NCI-H187 treated with DMSO at 0.1 percent for 48 hours (cell line): ENCODE measurements at places on chromosomes 7 and 10.

DNA sequence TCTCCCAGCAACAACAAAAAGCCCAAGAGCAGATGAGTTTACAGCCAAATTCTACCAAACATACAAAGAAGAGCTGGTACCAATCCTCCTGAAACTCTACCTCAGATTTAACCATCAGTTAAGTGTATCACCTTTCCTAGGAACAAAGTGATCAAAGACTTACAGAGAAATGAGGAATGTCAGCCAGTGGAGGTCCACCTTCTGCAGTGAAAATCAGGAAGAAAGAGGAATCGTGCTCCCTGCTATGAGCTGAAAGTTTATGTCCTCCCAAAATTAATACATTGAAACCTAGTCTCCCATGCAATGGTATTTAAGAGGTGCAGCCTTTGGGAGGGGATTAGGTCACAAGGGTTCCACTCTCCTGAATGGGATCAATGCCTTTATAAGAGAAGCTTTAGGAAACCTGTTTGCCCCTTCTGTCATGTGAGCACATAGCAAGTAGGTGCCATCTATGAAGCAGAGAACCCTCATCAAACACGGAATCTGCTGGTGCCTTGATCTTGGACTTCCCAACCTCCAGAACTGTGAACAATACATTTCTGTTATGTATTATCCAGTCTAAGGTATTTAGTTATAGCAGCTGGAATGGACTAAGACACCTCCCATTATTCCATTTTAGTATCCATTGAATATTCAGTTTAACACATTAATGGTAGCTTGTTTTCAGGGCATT is 139.0 kb upstream of the FZD8 start:
- no peak for DNase-seq

GRCh38 chr7:47336472-47337425 is 245.2 kb downstream of the TNS3 start:
- no peak for DNase-seq

- DNase-seq, result no peak
Measured at GRCh38 chr7:101608772-101609713, 20.1 kb downstream of the MYL10 start.

GRCh38 chr7:75038508-75038907 is 35.1 kb downstream of the RCC1L start:
- no peak for DNase-seq

DNA sequence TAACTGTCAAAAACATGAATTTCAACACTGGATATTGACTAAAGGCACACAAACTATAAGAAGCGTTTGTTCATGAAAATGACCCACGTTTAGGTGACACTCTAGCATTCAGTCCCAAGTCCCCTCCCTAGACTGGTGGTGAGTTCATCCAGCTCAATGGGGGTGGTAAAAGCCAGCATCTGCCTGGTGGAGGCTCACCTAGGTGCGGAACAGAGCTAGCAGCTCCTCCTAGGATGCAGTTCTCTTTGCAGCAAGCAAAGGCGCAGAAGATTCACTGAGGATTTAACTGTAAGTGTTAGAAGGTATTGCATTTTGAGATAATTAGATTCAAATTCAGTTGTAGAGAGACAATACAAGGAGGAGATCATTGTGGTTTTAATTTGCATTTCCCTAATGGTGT is 87.6 kb downstream of the VSTM2A start:
- no peak for DNase-seq

DNA sequence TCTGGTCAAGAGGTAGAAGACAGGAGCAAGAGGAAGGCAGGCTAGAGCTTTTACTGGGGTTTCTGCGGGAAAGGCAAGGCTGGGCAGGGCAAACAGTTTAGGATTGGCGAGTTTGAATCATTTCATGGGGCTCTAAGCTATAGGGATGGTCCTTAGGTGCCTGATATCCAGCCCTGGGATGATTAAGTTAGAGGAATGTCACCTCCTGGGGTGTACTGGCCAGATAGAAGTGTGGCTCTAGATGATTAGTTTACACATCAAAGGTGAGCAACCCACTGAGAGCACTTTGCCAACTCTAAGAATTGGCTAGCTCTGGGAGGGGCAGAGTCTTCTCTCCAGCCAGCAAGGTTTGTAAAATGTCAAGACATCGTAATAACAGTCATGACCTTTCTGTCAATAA is 52.4 kb downstream of the ZNF365 start:
- DNase-seq, result no peak

GRCh38 chr10:12549297-12549696 is 199.9 kb downstream of the CAMK1D start:
- no peak for DNase-seq

DNA sequence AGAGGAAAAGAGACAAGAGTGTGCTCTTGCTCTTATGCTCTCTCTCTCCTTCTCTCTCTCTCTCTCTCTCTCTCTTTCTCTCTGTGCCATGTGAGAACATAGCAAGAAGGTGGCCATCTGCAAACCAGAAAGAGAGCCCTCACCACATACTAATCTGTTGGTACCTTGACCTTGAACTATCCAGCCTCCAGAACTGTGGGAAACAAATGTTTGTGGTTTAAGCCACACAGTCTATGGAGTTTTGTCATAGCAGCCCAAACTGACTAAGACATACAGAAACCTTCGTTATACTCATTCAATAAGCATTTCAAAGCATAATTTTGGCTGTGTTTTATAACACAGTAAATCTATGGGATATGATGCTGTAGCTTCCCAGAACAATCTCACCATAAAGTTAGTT is 56.4 kb upstream of the PLPP4 start:
- no peak for DNase-seq

DNA sequence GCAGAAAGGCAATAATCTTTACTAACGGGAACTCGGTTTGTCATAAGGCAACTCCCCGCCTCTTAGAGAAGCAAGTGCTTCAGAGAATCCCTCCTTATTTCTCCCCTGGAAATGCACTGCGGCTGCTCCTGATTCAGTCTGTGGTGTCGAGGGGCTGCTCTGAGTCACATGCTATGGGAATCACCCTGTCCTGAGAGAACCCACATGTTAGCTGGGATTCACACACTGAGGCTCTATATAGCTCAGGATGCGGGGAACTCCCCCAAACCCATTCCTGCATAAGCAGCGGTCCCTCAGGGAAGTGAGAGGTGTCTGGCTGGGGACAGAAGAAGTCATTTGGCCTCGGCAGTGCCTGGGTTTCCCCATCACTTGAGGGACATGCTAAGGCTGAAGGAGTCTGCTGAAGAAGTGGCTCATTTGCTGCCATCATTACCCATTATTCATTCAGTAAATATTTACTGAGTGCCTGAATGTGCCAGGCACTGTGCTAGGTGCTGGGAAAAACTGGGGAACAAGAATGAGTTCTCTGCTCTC is 87.5 kb downstream of the ATXN7L1 start:
- DNase-seq, result no peak

- no peak for DNase-seq
Measured at GRCh38 chr10:50635286-50635685, 11.5 kb upstream of the SGMS1 start.

DNA sequence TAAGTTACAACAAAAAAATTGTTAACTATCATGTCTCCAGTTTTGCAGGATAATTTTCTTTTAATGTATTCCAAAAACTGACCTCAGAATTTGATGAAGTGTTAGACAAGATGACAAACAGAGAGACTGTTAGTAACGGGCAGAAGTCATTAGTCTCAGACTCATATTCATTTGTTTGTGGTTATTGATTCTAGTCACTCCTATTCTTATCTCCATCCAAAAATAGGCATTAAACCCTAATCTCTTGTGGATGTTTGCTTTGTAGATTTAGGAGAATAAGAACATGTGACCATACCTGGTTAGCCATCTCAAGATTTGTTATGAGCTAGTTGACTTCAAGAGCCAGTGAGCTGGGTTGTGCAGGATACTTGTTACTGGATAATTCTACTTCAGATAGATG is 261.1 kb downstream of the AUTS2 start:
- no peak for DNase-seq

- DNase-seq, result no peak
Measured at GRCh38 chr10:123890226-123890625, 1.4 kb downstream of the CPXM2 start.

- DNase-seq, result no peak
Measured at GRCh38 chr10:4024516-4025245, 239.7 kb upstream of the KLF6 start.

DNA sequence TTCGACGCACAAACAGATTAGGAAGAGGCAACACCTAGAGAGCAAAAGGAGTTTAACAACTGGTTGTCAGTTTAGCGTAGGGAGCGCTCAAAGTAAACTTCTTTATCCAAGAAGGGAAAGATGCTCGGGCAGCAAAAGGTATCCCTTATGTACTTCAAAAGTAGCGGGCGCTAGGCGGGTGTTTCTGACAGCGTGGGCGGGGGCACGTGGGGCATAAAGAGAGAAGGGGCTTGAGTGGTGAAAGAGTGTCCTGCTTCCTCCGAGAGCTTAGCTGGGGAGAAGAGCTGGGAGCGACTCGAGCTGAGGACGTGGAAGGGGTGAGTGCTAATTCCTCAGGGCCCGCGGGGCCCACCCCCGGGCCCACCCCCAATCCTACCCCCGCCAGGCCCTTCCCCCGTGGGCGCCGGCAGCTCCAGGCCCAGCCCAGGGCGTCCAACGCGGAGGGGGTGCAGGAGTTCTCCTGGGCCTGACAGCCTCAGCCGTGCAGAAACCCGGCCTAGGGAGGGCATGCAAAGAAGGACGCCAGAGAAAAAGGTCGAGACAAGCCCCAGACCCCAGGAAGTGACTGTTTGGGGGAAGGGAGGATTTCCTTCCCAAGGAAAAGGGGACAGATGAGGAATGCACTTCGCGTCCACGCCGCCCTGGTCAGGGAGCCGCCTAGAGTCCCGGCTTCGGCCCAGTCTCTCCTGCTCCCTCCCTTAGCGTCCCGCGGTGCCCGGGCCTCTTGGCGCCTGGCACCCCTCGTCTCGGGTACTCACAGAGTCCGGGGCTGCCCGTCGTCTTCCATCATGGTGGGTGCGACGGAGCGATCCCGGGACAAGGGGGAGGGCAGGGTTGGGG is 868 bp downstream of the TIAL1 start:
- DNase-seq, result no peak

DNA sequence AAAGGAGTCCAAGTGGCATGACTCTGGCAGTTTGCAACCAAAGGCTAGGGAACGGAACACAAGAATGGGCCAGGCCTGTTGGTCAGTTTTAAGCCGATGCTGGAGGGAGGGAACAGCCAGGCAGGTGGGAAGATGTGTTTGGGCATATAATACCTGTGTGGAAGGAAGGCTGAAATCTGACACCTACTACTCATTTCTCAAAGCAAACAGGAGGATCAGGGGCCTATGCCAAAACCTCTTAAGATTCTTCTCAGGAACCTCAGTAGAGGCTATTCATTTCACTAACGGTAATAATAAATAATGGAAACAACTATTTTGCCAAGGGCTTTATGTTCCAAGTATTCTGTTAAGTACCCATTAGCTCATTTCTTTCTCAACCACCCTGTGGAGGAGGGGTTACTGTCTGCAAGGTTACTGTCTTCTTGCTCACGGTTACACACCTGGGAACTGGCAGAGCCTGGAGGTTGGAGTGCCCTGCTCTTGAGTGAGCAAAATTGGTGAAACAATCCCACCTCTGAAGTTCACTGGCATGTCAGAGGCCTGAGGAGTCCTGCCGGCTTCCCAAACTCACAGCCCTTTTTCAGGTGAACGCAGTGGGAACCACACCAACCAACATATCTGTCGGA is 35.5 kb downstream of the GOT1 start:
- peak; percentile 47 for DNase-seq

DNA sequence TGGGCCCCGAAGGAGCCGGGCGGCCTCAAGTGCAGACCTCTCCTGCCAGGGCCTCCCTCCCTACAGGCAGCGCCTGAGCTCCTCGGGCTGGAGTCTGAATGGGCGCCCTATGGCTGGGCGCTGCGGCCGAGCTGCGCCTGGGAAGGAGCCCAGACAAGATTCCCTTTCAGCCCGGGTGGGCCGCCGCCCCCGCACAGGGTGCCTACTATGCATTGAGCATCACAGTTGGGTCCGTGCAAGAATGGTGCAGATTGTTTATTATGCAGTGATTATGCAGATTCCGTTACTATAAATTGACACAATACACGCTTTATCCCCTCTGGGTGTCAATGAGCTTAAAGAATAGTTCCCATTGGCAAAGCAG is 77.2 kb upstream of the PDGFA start:
- no peak for DNase-seq

DNA sequence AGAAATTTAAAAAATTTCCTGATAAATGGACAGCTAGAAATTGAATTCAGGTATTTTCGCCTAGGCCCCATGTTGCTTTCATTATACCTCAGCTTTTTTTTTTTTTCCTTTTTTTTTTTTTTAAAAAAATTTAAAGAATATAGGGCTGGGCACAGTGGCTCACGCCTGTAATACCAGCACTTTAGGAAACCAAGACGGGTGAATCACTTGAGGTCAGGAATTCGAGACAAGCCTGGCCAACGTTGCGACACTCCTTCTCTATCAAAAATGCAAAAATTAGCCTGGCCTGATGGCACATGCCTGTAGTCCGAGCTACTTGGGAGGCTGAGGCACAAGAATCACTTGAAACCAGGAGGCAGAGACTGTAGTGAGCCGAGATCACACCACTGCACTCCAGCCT is 334.0 kb downstream of the SORCS1 start:
- DNase-seq, result no peak

- no peak for DNase-seq
Measured at GRCh38 chr7:40330408-40330807, 195.6 kb downstream of the SUGCT start.

DNA sequence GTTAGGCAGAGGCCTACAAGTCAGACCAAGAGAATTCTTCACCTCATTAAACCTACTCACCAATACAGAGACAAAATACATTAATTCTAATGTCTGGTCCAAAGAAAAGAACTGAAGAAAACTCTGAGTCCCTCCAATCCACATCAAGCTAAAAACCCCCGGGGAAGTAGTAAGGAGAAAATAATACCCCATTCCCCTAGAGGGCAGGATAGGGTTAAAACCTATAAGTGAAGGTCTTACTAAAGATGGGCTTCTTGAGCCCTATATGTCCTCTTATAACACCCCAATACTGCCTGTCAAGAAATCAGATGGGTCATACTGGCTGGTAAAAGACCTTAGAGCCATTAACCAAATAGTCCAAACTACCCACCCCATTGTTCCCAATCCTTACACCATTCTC is 141.3 kb upstream of the TMEM106B start:
- DNase-seq, result no peak
